Spleen (tissue), 13 donors: ENCODE measurements at places on chromosomes 4 and X. TPM values are rescaled to one million over a fixed set of nuclear protein-coding genes. Genes with fewer than 3 reads are reported as not detected.

DNA sequence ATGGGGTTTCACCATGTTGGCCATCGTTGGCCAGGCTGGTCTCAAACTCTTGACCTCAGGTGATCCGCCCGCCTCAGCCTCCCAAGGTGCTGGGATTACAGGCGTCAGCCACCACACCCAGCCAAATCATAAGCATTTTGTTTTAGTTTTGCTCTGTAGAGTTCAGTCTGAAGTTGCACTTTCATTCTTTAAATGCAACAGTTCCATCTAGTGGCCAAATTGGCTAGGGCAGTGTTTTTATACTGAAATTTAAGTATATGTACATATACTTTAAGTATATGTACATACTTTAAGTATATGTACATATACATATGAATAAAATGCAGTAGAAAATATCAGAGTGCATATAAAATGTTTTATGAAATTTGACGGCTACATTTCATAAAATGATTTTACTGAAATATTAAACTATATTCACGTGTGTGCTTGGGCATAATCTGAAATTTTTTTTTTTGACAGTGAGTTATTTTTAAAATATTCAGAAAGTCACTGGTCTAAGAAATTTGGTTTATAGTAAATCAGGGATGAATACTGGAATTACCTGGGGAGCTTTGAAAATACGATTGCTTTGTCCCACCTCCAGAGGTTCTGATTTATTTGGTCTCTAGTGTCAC lies 145.5 kb downstream of the NWD2 start:
- no peak for DNase-seq

SYN1 gene
- total RNA-seq = 1.2 TPM

GRCh38 chr4:3108211-3108610 lies 33.7 kb downstream of the HTT start:
- DNase-seq = no peak

DNA sequence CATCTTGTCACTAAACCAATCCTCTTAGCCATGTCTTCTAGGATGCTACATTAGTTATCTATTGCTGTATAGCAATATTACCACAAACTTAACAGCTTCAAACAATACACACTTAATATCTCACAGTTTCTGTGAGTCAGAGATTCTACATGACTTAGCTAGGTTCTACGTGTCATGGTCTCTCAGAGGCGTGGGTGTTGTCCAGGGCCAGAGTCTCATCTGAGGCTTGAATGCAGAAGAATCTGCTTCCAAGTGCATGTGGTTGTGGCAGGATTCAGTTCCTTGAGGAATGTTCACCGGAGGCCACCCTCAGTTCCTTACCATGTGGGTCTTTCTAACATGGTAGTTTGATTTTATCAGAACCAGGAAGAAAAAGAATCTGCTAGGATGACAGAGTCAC lies 26.4 kb downstream of the PPP1R2C start:
- no peak for DNase-seq

- DNase-seq = no peak
These were observed 19.8 kb upstream of the MANBA start for GRCh38 chr4:102780476-102781144.

GRCh38 chrX:136691028-136691809 lies 43.3 kb downstream of the CD40LG start:
- no peak for DNase-seq
